Activated naive CD8-positive, alpha-beta T cell treated with anti-CD3 and anti-CD28 coated beads for 36 hours (primary cell): ENCODE measurements at places on chromosomes 4 and X. TPM values are rescaled to one million over a fixed set of nuclear protein-coding genes. Genes with fewer than 3 reads are reported as not detected.

The HTR2C gene
- not detected for total RNA-seq

The PCDH18 gene
- 0.06 TPM for total RNA-seq

GRCh38 chrX:119025900-119026299, 46.9 kb upstream of the CT47C1 start:
- DNase-seq, result no peak
- H3K36me3 ChIP-seq, result peaks cover 4% of the 10 kb centered on the region
- no peak overlapping the region for H3K27ac ChIP-seq
- H3K4me1 ChIP-seq, result no peaks in the 10 kb centered on the region
- no peaks in the 10 kb centered on the region for H3K27me3 ChIP-seq

DNA sequence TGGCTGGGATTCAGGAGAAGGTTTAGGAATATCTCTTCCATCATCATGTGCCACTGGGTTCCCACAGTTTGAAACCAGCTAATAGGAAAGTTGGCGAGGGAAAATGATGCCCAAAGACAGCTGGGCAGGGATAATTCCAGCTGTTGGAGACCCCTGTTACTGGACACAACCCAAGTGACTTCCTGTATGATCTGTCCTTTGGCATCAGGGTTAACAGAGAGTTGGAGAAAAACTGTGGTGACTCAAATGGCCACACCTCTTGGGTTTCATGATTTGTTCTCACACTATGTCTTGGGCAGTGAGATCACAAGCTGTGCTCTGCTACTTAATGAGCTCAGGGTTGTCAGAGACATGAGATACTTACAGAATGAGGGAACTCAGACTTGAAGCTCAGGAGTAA, 3.8 kb downstream of the FGF16 start:
- peaks cover 9% of the 10 kb centered on the region for H3K4me1 ChIP-seq
- peaks cover 21% of the 10 kb centered on the region for H3K27me3 ChIP-seq
- no peak for DNase-seq
- no peak overlapping the region for H3K27ac ChIP-seq
- no peak overlapping the region for H3K4me3 ChIP-seq

DNA sequence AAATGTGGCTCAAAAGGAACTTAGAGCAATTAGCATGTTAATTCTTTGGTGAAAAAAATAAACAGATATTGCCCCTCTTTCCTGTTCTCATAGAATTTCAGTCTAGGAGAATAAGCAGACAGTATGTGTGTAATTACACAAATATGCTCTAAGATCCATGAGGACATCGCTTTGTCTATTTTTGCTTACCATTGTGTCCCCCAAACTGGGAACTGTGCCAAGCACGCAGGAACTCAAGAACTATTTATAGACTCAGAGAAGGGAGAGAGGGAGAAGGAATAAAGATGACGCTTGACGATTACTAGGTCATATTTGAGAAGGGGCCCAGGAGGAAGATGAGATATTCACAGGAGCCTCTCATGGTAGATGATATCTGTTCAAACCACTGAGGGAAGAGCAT, 692.6 kb downstream of the RAB28 start:
- DNase-seq, result no peak
- no peaks in the 10 kb centered on the region for H3K4me1 ChIP-seq
- no peaks in the 10 kb centered on the region for H3K27me3 ChIP-seq
- no peak overlapping the region for H3K4me3 ChIP-seq

DNA sequence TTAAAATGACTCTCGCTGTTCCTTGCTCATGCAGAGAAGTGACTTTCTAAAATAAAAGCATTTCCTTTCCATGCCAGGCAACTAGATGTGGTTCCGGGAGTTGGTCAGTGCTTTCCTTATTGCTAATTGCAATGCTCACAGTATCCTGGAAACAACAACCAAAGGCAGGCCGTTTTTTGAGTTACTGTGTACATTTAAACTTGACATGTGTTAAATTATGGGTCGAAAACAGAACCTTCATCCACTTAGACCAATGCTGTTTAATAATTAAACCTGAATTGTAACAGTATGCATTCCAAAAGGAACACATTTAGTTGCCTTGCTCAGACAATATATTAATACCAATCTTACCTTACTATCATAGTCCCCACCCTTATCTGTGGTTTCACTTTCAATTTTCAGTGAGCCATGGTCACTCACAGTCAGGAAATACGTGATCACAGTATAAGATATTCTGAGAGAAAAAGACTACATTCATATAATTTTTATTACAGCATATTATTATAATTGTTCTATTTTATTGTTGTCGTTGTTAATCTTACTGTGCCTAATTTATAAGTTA, 102.6 kb downstream of the HS6ST2 start:
- DNase-seq, result no peak
- no peak overlapping the region for H3K27ac ChIP-seq
- no peaks in the 10 kb centered on the region for H3K4me1 ChIP-seq
- H3K36me3 ChIP-seq, result no peaks in the 10 kb centered on the region

GRCh38 chrX:65920620-65921019, 119.3 kb downstream of the VSIG4 start:
- H3K27me3 ChIP-seq, result no peaks in the 10 kb centered on the region
- no peak for DNase-seq
- H3K4me1 ChIP-seq, result peaks cover 25% of the 10 kb centered on the region
- H3K27ac ChIP-seq, result no peak overlapping the region
- H3K36me3 ChIP-seq, result peaks cover 17% of the 10 kb centered on the region

DNA sequence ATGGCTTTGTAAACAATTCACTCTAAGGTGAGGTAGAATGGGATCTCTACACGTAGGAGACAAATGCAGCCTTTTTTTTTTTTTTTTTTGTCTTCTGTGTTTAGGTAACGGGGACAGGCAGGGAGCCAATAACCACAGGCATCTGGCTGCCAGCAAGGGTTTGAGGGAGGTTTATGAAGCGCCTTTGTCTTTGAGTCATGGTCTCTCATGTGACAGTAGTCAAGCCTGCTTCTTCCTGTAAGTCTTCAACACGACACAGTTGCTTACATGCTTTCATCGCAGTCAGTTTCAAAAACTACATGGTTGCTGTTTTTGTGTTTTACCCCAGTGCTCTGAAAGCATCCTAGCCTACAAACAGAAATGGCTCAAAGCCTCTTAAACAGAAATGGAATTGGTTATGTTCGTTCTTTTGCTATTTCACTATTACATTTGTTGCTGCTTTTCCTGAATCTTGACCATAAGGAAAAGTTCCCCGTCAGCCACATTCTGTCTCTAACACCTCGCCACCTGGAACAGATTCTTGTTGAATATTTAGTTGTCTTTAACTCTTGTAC, 127.8 kb upstream of the METTL14 start:
- no peak for DNase-seq
- no peak overlapping the region for H3K4me3 ChIP-seq
- H3K27ac ChIP-seq, result no peak overlapping the region
- H3K4me1 ChIP-seq, result peaks cover 3% of the 10 kb centered on the region

- no peak for DNase-seq
- no peaks in the 10 kb centered on the region for H3K27me3 ChIP-seq
- peaks cover 34% of the 10 kb centered on the region for H3K4me1 ChIP-seq
- H3K36me3 ChIP-seq, result peaks cover 34% of the 10 kb centered on the region
- H3K4me3 ChIP-seq, result no peak overlapping the region
Observed at GRCh38 chr4:76953956-76954355, 4.4 kb downstream of the SEPTIN11 start.

GRCh38 chrX:53374222-53374820, 48.1 kb downstream of the SMC1A start:
- no peaks in the 10 kb centered on the region for H3K4me1 ChIP-seq
- H3K36me3 ChIP-seq, result peaks cover 8% of the 10 kb centered on the region
- H3K27ac ChIP-seq, result no peak overlapping the region
- H3K4me3 ChIP-seq, result no peak overlapping the region

DNA sequence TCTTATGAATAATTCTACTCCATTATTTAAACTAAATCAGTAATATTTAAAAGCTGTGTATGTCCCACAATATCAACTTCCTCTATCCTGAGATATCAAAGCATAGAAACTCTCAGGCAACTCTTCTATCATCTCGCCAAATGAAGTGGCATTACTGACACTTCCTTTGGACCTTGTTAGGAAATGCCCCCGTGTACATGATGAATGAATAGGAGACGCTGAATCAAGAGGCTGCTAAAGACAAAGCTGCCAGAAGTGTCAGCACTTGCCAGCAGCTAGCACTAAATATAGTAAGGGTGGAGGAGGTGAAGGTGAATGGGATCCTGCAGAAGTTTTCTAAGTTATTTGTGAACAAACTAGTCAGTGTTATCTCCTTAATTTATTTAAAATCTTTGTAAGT, 99.5 kb upstream of the BLTP1 start:
- no peak for DNase-seq
- no peak overlapping the region for H3K4me3 ChIP-seq
- no peaks in the 10 kb centered on the region for H3K36me3 ChIP-seq
- no peaks in the 10 kb centered on the region for H3K27me3 ChIP-seq
